ENCODE measurements at places on chromosomes 3 and 15.

- no peak for DNase-seq
Observed at GRCh38 chr3:80190051-80190450, 422.3 kb upstream of the ROBO1 start.

GRCh38 chr15:98720577-98721565 lies 72.5 kb downstream of the IGF1R start:
- DNase-seq, result no peak

GRCh38 chr3:82521657-82522056 lies 760.2 kb upstream of the GBE1 start:
- DNase-seq, result no peak

GRCh38 chr3:121651684-121652083 lies 9.0 kb downstream of the HCLS1 start:
- DNase-seq, result no peak

DNA sequence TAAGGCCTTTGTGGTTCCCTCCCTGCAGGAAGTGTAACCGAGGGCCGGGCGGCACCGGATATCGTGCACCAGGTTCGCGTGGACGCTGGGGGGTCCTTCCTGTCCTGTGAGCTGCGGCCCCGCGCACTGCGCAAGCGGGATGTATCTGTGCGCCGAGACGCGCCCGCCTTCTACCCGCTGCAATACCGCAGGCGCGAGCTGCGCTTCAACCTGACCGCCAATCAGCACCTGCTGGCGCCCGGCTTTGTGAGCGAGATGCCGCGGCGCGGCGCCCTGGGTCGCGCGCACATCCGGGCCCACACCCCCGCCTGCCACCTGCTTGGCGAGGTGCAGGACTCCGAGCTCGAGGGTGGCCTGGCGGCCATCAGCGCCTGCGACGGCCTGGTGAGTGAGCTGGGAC lies 35.9 kb downstream of the SAXO2 start:
- peak; percentile 14 for DNase-seq

DNA sequence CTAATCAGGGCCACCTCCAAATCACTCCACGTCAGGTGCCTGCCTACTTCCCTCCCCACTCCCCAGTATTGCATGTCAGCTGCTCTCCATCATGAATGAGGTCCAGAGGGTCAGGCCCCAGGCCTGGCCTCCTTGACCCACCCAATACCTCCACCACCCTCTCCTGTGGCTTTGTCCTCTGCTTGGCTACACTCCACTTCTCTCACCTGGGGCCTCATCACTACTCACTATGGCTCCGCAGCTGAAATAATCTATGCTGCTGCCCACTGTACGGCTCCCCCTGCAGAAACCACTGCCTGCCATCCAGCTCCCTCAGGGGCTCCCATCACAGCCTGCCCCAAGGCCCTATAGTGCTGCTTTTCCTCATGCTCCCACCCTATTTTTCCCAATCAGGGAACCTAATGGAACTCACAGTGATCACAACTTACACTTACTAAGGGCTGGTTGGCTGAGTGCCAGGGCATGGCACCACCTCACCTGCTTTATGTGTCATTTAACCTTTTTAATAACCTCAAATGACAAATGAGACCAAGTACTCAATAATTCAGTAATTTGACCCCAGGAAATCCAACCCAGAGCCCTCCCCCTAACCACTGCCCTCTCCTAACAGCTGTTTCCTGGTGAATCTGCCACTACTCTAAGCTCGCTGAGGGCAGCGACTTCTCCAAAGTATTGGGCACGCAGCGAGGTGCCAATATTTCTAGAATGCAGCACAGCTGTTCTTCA lies 2.3 kb downstream of the GORASP1 start:
- DNase-seq, result no peak

DNA sequence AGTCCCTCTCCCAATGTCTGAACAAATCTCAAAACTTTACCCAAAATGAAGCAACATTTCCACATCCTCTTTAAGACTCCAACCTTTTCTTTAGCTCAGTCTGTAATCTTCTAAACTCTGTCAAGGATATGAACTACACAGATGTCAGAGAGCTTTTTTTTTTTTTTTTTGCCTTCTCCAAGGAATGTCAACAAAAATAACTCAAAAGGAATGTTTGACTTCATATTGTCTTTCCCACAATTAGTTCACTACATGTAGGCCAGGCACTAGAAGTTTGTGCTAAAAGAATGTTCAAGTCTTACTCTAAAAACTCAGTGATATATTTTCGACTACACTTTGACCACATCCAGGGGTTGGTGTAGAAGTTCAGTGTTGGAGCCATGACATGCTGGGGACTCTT lies 37.1 kb downstream of the ADAMTS9 start:
- no peak for DNase-seq

- no peak for DNase-seq
Observed at GRCh38 chr3:44396200-44397171, 57.9 kb downstream of the TCAIM start.

DNA sequence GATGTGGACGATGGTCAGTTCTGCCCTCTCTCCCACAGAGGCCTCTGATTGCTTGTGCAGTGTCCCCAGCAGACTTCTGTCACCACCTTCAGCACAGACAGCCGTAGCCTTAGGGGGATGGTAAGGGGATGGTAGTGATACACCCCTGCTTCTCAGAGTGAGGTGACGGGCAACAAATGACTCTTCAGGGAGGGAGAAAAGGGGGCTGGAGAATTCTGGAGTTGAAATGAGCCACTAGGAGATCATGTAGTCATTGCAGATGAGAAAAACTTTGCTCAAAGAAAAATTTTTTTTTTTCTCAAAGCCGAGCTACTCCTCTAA lies 29.6 kb upstream of the TIMP4 start:
- DNase-seq, result no peak

- no peak for DNase-seq
Observed at GRCh38 chr3:101381809-101382208, 61.4 kb upstream of the IMPG2 start.

- DNase-seq, result no peak
Observed at GRCh38 chr3:55091381-55092225, 163.7 kb upstream of the LRTM1 start.

- no peak for DNase-seq
Observed at GRCh38 chr3:42656680-42657610, 3.4 kb downstream of the ZBTB47 start.

- DNase-seq, result no peak
Observed at GRCh38 chr3:185423178-185423577, 60.2 kb downstream of the MAP3K13 start.

DNA sequence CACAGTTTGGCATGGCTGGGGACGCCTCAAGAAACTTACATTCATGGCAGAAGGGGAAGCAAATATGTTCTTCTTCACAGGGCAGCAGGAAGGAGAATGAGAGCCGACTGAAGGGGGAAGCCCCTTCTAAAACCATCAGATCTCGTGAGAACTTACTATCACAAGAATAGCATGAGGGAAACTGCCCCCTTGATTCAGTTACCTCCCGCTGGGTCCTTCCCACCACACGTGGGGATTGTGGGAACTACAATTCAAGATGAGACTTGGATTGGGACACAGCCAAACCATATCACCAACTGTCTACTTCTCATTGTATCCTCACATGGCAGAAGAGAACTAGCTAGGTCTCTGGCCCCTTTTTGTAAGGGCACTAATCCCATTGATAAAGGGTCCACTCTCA lies 30.5 kb downstream of the CCDC32 start:
- DNase-seq, result no peak

DNA sequence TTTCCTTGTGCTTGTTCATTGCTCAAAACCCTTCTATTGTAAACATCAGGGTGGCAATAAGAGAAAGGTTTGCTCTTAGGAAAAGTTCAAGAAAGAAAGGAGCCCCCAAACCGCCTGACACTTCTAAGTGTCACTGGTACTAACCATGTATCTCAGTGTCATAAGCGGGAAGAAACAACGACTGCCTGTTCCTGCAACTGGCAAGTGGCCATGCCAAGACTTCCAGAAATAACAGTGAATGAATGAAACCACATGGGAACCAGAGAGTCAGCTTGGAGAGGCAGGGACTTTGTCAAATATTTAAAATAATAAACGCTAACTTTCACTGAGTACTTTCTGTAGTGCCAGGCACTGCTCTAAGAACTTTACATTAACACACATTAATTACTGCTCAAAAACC lies 1.1 kb downstream of the PLSCR2 start:
- DNase-seq, result no peak

- DNase-seq, result no peak
Observed at GRCh38 chr15:76391309-76391708, 54.7 kb downstream of the ISL2 start.

DNA sequence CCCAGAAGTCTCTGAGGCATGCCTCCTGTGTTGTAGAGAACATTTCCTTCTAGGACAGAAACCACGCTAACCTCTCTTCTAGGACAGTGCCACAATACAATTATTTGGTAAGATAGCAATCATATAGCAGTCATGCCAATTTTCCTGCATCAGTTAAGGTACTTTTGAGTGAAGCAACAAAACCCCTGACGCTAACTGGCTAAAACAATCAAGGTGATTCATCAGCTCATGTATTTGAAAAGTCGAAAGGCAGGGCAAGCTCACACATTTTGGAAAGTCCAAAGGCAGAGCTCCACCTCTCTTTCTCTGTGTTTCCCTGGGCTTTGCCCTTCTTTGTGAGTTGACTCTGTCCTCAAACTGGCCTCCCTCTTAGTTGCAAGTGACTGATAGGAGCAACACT lies 10.1 kb downstream of the TERC start:
- DNase-seq, result no peak

Data from nucleus accumbens (tissue), 56 donors.